ENCODE measurements at places on chromosomes 16 and 17. TPM values are rescaled to one million over a fixed set of nuclear protein-coding genes. Genes with fewer than 3 reads are reported as not detected.

DNA sequence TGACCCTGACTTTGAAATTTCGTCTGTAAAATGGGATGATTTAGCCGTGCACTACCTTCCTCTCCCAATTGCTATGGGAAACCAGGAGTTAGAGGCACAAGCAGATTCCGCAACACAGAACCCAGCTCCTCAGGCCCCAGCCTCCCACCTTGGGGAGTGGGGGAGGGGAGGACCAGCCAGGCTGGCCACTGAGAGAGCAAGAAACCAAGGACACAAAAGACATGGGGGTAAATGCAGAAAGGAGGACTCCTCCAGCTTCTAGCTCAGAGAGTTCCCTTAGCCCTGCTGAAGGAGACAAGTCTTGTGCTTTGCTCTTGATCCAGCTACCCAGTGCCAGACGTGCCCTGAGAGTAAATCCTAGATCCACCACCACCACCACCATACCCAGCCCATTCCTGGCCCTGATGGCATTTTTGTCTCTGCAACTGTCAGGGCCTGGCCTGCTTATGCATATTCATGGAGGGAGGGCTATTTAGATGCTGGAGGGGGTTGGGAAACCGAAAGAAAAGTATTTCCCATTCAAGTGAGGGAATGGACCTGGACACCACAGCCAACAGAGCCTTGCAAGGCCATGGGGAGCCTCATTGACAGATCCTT is 25.9 kb downstream of the PITPNM3 start:
- DNase-seq = no peak

Gene ZNF423
- 7.2 TPM for total RNA-seq

GRCh38 chr16:21301168-21301894 is 23.2 kb upstream of the CRYM start:
- DNase-seq = peak; percentile 78

DNA sequence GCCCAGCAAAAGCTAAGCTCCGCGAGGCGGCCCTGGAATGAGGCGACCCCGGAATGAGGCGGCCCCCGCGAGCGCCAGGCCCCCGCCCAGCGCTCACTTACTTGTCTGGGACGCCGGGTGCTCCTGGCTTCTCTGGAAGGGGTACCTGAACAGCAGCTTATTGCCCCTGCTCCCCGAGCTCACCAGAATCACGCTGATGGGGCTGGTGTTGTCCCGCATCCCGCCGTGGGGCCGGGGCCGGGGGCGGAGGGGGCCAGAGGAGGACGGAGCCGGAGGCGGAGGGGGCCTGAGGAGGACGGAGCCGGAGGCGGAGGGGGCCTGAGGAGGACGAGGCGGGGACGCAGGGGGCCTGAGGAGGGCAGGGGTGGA is 440 bp downstream of the NPRL3 start:
- DNase-seq = no peak

DNA sequence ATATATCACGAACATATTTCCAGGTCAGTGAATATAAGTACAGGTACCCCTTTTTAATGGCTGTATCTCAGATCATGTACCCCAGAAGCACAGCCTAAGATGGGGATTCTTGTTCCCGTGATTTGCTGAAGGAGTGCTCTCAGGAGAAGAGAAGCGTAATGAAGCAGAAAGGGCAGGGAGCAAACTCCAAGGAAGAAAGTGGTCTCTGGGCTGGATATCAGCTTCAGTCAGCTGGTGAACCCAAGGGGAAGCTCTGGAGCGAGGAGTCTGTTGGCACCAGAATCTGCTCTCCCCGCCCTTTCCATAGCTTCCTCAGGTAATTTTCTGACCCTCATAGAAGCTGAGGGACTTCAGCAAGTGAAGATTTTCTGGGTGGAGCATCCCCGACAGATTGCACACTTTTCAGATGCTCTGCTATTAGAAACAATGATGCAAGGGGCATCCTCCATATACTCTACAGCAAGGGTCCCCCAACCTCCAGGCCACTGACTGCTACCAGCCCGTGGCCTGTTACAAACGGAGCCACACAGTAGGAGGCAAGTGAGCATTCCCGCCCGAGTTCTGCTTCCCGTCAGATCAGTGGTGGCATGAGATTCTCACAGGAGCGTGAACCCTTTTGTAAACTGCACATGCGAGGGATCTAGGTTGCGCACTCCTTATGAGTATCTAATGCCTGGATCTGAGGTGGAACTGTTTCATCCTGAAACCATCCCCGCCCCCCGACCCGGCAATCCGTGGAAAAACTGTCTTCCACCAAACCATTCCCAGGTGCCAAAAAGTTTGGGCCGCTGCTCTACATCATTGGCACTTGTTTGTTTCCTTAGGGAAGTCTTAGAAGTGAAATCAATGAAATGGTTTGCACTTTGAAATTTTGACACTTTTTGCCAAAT is 4.4 kb downstream of the FAHD1 start:
- no peak for DNase-seq

GRCh38 chr16:72646615-72647014 is 401.3 kb downstream of the ZFHX3 start:
- DNase-seq = no peak

Gene KRTAP4-3
- total RNA-seq = not detected

GRCh38 chr16:84196727-84197394 is 5.9 kb downstream of the ADAD2 start:
- no peak for DNase-seq

- DNase-seq = peak; percentile 99
Measured at GRCh38 chr17:59154721-59155438, at the start of gene SKA2. TSS of gene SKA2 (minus strand) at chr17:59155186. CDS start at chr17:59155163, 23 bp downstream.

GRCh38 chr17:58324409-58325288 is 3.9 kb downstream of the TSPOAP1 start:
- peak; percentile 64 for DNase-seq

- no peak for DNase-seq
Measured at GRCh38 chr17:82876149-82876548, 36.3 kb upstream of the ZNF750 start.

GRCh38 chr16:70324998-70325747 is 21.5 kb upstream of the DDX19A start:
- DNase-seq = no peak
